NCI-H524 (cell line): ENCODE measurements at places on chromosomes 11 and 22.

DNA sequence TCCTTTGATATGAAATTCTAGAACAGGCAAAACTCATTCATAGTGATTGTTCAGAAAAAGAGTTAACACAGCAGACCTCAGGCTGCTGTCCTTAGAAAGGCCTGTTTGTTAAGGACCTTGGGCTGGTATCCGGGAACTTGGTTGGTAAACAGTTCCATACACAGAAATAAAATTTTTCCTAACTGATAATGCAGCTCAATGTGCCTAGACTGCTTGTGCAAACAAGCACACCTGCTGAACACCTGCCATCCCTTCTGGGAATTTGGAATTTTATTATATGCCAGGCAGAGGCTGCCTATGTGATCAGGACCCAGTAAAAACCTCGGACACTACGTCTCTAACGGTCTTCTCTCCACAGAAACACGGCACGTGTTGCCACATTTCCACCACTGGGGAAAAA is 11.5 kb downstream of the THAP12 start:
- no peak for DNase-seq

GRCh38 chr22:31944700-31945442 is 536 bp downstream of the YWHAH start:
- peak; percentile 49 for DNase-seq

- no peak for DNase-seq
Observed at GRCh38 chr11:64360448-64360921, 1.5 kb downstream of the RPS6KA4 start.

GRCh38 chr11:132139181-132139580 is 768.8 kb downstream of the NTM start:
- no peak for DNase-seq

- no peak for DNase-seq
Observed at GRCh38 chr11:102494216-102494615, 36.3 kb downstream of the MMP7 start.

GRCh38 chr11:63552921-63553320 is 10.3 kb downstream of the PLAAT2 start:
- DNase-seq: no peak

GRCh38 chr11:27697679-27698275 is 2.5 kb downstream of the BDNF start:
- DNase-seq: no peak
